ENCODE measurements at places on chromosomes 7 and 10.

- no peak for DNase-seq
Observed at GRCh38 chr10:4812046-4812445, 14.0 kb upstream of the AKR1E2 start.

GRCh38 chr7:110962826-110963225, 128.1 kb upstream of the LRRN3 start:
- no peak for DNase-seq

DNA sequence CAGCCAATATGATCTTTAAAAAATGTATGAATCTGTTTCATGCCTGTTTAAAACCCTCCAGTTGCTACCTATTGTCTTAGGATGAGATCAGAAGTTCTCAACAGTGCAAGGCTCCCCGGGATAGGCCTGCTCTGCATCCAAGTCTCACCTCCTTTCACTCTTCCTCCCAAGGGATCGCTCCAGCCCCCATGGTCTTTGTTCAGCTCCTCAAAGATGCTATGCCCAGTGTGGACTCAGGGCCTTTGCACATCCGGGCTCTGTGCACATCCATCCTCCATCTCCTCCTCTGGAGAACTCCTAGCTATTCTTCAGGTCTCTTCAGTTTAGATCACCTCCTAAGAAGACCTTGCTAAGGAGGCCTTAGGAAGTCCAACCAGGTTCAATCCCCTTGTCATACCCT, 82.7 kb upstream of the LEP start:
- DNase-seq, result no peak

GRCh38 chr10:112756235-112756527, 193.9 kb upstream of the TCF7L2 start:
- no peak for DNase-seq

DNA sequence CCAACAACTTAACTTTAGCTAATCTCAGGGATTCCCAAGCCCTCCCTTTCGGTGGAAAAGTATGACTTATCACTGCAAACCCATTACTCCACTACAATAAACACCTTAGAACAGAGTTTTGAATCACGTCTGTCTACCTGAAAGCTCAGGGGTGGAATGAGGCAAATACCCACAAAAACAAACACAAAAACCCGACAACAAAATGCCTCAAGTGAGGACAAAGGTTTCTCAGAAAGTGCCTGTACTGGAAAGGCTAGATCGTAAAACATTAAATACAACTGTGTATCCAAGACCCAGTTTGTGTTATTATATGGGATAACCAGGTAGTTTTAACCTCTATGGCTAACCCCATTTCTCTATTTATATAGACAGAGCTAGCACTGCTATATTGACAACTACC, 26.0 kb downstream of the MKRN1 start:
- DNase-seq, result no peak

DNA sequence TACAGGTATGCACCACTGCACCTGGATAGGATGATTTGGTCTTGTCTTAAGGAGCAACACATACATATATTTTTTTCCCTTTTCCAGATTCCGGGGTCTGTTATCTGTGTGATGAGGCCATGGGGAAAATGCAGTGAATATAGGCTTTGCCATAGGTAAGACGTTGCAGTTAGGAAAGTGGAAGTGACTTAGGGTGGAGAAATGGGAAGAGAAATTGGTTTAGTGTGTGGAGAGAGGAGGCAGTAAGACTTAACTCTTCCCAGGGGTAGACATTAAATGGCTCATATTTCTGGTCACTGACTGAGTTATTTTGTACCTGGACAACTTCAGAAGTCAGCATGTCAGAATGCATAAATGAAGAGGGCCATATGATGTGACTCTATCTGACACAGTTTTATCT, 66.7 kb downstream of the PFKFB3 start:
- DNase-seq, result no peak

GRCh38 chr7:4682621-4683042, 537 bp downstream of the FOXK1 start:
- DNase-seq, result no peak

DNA sequence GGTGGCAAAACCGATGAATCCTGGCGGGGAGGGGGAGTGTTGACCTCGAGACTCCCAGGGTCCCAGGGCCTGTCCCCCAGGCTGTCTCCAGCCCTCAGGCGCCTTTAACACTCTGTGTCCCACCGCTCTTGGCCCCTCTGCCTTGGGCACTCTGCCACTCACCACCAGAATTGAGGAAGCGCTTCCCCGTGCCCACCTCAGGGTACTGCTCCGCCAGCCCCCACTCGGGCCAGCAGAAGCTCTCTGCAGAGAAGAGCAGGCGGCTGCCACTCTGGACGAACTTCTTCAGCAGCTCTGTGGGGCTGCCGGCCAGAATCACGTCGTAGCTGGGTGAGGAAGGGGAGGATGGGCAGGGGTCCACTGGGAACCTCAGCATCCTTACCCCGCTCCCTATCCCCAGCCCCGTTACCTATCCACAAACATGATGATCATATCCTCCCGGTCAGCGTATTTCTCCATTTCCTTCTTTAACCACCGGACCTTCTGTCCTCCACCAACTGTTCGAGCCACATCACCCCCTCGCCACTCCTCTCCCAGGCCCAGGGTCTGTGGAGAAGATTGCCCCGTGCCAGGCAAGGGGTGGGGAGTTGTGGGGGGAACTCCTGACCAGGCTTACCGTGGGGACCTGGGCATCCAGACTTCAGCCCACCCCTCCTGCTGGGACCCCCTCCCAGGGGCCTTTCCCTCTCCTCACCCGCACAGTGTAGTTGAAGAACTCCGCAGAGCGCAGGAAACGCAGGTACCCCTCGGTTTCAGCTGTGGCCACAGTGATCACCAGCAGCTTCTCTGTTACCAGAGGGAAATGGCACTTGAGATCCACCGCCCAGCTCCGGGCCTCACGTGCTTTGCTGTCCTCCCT, 1.2 kb downstream of the PLOD3 start:
- no peak for DNase-seq

GRCh38 chr7:111829221-111829620, 266.9 kb upstream of the IMMP2L start:
- DNase-seq, result no peak

- no peak for DNase-seq
Observed at GRCh38 chr10:132117146-132117545, 51.4 kb downstream of the JAKMIP3 start.

- DNase-seq, result no peak
Observed at GRCh38 chr7:154899862-154900261, 103.1 kb downstream of the PAXIP1 start.

- DNase-seq, result no peak
Observed at GRCh38 chr10:43255634-43256431, 11.0 kb downstream of the RASGEF1A start.

- DNase-seq, result no peak
Observed at GRCh38 chr10:43903451-43903850, 254.8 kb upstream of the ZNF32 start.

DNA sequence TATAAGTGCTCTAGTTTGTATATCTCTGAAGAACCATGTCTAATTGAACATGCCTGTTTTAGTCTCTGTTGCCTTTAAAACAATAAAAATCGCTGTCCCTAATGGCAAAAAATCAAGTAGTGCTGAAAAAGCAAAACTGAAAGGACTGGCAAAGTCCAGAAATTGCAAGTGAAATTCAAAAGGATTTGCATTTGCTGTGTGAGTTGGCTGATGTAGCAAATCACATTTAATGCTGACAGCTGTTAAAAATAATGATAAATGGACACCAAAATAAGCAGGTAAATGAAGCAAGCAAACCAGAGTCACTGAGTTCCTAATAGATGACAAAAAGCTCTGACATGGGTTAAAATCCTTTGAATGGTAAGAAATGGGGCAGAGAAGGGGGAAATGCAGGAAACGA, 874.1 kb downstream of the GRM8 start:
- no peak for DNase-seq

GRCh38 chr7:151744656-151745638, 132.0 kb downstream of the PRKAG2 start:
- no peak for DNase-seq

DNA sequence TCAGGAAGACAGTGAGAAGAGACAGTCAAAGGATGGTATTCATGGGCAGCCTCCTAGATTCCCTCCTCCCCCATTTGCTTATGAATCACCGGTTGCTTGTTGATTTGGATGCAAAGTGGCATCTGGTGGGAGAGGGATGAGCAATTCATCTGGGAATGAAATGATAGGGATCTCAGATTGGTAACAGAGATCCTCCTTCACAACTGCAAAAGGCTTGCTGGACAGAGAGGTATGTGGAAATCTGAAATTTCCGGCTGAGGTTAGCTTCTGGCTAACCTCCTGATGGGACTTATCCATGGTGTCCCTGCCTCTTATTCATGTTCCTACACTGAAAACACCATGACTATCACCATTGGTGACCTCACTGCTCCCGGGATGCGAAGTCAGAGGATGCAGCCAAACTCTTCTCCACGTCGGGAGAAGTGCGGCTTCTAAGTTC, 48.4 kb upstream of the PODXL start:
- no peak for DNase-seq

GRCh38 chr10:105146436-105146835, 505.3 kb downstream of the SORCS3 start:
- no peak for DNase-seq

- no peak for DNase-seq
Observed at GRCh38 chr7:48078470-48078869, 10.6 kb upstream of the UPP1 start.

GRCh38 chr7:41287559-41288335, 415.1 kb downstream of the INHBA start:
- no peak for DNase-seq

- DNase-seq, result no peak
Observed at GRCh38 chr7:55484241-55484640, 88.1 kb downstream of the VOPP1 start.

- DNase-seq, result no peak
Observed at GRCh38 chr10:89622151-89622550, 22.9 kb downstream of the PANK1 start.

DNA sequence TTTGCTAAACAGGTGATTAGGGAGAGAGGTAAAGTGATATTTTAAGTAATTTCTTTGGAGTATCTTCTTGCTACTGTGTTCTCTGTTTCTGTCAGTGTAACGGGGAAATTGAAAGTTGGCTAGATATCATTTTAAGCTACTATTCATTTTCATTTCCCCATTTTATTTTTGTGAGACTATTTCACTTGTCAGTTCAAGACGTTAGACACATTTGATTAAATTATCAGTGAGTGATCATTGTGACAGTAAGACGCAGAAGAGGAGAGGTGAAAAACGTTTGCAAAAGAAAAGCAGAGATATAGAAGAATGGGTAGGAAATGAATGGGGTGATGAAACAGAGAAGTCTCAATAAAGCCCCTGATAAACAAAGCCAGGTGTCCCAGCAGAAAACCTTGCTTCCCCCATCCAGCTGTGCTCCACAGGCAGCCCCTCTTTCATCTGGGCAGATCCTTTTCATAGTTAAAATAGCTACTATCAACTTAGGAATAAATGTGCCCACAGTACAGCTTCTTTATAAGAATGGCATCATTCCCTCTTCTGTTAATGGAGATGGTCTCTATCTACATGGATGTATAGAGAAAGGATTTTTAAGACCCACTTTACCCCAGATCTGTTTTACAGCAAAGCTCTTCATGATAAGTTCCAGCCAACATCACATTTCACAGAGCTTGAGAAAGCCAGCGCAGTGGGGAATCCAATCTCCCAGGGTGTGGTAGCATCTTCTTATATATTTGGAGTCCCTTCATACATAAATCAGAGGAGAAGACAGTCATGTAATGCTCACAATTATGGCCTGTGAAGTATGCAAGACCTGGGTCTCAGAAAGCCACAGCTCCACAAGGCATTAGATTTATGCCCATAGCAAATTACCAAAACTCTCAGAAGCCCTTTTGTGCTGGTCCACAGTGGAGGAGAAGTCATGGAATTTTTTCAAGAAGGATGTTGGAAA, 138.1 kb upstream of the ITGB1 start:
- DNase-seq, result no peak

Data from NCI-H748 treated with DMSO at 0.1 percent for 48 hours (cell line).